Thyroid gland (tissue), 4 donors: ENCODE measurements at places on chromosomes 2 and 18.

DNA sequence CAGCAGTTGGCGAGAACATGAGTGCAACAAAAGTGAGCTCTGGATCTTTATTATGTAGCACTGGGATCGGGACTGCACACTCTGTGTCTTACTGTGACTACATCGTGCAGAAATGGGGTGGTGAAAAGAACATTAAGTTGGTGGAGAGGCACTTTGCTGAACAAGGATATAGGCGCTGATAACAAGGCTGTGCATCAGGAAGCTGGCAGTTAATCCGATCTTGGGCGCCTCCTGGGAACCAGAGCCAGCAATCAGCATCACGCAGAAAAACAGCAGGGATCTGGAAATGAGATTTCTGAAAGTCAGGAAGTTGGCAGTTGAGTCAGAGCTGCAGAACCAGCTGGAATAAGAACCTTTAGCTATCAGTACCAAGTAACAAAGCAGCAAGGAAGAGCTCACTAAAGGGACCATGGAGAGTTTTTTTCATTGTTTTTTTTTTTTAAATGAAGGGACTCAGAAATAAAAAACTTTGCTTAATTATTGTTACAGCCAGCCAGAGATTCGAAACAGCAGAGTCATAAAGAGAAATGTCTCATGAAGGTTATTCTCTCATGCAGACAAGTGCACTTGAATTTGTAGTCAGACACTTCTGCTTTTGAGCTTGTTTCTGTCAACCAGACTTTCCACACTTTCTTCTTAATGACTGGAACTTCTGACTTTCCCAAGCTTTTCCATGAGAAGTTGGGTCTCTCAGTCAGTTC is 22.8 kb upstream of the MYO3B start:
- no peak for DNase-seq

GRCh38 chr2:27728081-27728858 is 43.2 kb upstream of the MRPL33 start:
- no peak for DNase-seq

GRCh38 chr2:173664513-173664910 is 300.7 kb downstream of the SP3 start:
- DNase-seq = no peak

- DNase-seq = no peak
Observed at GRCh38 chr2:224569654-224570053, 15.5 kb downstream of the CUL3 start.

DNA sequence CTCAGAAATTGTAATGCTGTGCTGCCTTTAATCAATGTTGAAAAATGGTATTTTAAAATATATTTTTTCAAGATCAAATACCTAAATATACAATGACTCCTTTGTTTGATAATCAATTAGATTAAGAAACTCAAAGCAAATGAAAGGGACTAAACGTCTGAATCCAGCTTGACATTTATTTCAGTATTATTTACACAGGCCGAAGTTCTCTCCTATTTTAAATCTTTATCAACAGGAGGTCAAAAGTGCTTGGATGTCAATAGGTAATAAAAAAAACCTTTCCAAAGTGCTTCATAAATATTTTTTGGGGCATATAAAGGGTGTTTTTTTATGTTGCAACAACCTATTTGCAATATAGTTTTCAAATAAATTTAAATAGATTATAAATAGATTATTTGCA is 1201.7 kb upstream of the SLC39A10 start:
- DNase-seq = no peak

- no peak for DNase-seq
Observed at GRCh38 chr2:69203166-69203985, 183.7 kb downstream of the GFPT1 start.

DNA sequence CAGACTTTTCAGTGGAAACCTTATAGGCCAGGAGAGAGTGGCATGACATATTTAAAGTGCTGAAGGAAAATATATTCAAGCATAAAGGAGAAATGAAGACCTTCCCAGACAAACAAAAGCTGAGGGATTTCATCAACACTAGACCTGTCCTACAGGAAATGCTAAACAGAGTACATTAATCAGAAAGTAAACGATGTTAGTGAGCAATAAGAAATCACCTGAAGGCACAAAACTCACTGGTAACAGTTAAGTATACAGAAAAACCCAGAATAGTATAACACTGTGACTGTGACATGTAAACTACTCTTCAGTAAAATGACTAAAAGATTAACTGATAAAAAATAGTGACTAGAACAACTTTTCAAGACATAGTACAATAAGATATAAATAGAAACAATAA is 87.4 kb downstream of the ATP8B1 start:
- no peak for DNase-seq

DNA sequence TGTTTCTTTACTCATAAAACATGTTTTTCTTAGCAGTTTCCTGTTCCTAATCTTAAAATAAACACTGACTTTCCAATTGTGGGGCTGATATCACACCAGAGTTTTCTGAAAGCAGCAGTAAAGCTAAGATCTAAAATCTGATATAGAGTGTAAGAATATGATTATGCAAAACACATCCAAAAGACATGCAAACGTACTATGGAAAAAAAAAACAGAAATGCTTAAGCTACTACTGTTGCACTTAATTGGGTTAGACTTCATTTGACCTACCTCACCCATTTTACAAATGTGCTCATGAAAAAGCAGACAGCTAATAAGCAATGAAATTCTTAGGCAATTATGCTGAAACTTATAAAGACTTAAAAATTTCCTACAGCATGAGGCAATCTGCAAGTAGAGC is 10.5 kb downstream of the CYTIP start:
- DNase-seq = no peak

DNA sequence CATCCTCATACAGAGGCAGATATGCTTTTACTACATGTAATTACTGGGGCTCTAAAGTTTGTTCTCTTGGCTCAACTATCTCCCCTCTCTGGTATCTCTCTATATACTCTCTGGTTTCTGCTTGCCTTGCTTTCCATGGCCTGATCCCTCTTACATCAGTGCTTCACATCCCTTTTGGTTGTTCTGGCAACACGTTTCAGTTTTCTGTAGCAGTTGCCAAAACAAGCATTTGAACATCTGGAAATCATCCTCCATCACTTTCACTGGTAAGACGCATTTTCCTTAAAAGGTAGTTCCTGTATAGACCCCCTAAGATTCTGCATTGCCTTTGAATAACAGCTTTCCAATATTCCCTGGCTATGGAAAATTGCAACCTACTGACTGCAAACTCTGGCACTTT is 25.9 kb downstream of the COL5A2 start:
- DNase-seq = no peak

- peak; percentile 42 for DNase-seq
Observed at GRCh38 chr18:58863539-58864145, 1.0 kb upstream of the ZNF532 start.
